MV-4-11 (cell line): ENCODE measurements at places on chromosomes 2 and 18.

DNA sequence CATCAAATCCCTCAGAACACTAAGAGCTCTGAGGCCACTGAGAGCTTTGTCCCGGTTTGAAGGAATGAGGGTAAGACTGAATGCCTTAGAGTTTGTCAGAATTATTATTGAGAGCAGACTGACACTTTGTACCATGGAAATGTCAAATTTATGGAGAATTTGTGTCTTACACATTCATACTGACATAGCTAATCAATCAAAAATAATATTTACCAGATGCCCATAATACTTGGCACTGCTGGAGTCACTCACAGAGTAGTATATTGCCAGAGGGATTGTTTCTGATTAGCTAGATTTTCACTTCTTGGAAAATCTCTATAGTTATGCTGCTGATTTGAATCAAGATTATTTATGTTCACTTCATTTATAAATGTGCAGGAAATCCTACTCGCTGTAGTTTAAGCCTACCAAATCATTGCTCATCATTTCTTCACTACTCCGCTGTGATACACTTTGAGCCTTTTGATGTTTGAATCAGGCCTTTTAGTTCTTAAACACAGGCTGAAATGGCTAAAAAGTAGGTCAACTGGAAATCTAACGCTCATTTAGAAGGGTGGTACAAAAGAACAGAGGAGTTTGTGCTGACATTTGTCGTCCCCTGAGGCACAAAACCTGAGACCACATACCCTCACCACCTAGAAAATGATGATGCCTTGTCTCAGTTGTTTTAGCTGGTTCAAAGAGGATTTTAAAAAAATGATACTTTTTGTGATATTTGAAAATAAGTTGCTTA is 96.1 kb upstream of the CSRNP3 start:
- no peak for DNase-seq

DNA sequence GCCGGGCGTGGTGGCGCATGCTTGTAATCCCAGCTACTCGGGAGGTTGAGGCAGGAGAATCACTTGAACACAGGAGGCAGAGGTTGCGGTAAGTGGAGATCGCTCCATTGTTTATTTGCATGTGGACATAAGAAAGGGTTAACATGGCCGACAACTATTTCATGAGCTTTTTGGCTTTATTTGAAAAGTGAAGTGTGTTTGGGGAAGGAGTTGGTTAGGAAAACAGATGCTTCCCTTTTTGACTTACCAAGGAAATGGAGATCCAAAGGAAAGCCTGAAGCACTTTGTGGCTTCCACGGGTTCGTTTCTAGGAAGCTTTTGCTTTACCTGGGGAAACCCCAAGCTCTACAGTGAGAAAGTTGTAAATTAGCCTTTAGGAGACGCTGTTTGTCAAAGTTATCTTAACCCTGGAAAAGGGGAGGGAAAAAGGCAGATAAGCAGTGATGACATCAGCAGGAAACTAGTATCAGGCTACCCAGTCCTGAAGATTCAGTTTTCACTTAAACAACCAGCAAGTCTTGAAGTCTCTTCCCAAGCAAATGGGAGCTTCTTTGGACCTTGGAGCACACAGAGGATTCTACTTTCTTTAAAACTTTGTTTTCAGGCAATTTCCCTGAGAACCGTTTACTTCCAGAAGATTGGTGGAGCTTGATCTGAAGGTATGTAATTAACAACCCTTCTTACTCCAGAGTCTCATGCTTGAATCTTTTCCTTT is at the start of gene CASP10:
Gene CASP10 (plus strand): TSS at position 492 of the 715 bp plus-strand sequence. CDS start 2,637 bp downstream, outside the sequence.
- peak; percentile 86 for DNase-seq

- no peak for DNase-seq
These were observed 18.4 kb downstream of the NCKAP1 start for GRCh38 chr2:183019718-183020442.

DNA sequence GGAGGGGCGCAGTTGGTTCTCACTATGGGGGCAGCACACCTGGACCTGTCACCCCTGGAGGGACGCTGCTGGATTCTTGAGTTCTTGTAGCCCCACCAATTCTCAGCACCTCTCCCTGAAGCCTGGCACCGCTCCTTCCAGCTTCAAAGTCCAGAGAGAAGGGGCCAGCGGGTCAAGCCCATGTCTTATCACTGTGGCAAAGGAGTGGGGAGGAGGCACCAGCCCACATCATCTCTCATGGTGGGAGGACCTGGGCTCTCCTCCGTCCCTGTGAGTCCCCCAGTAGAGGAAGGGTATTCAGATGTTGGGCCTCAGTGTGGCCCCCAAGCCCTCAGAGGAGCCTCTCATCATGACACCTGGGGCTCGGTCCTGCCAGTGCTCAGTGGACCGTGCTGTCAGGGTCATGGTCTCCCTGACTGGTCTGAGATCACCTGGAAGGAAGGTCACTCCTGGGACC is 67.4 kb downstream of the HS1BP3 start:
- no peak for DNase-seq

- no peak for DNase-seq
These were observed 7.2 kb upstream of the SALL3 start for GRCh38 chr18:78972385-78972918.

GRCh38 chr2:11752906-11753305 is 6.5 kb downstream of the LPIN1 start:
- no peak for DNase-seq

- no peak for DNase-seq
These were observed 14.7 kb upstream of the ATP6V1B1 start for GRCh38 chr2:70921031-70921430.

- no peak for DNase-seq
These were observed 46.5 kb downstream of the RNF144A start for GRCh38 chr2:6963727-6964126.

DNA sequence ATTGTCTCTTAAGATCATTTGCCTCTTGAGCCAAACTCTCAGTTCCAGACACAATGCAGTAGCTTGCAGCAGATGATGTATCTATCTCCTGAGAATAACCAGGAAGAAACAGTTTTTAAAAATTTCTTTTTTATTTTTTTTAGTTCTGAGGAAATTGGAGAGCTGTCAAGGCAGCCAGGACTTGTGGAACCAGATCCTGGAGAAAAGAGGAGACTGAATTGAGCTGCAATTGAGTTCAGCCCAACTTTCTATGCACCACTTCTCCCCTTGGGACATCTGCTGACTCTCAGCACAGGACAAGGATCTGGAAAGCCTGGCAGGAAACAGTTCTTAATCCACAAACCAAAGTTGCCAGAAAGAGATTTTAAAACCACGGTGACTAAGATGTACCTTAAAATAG is 13.5 kb upstream of the CSRNP3 start:
- no peak for DNase-seq

GRCh38 chr2:40300391-40300790 is 151.5 kb downstream of the SLC8A1 start:
- DNase-seq: no peak

- DNase-seq: no peak
These were observed 568.1 kb downstream of the KCNJ3 start for GRCh38 chr2:155266583-155266982.

- no peak for DNase-seq
These were observed 542.8 kb downstream of the NRXN1 start for GRCh38 chr2:50489092-50489491.

GRCh38 chr2:224025874-224026273 is 13.2 kb downstream of the SERPINE2 start:
- DNase-seq: peak; percentile 100

DNA sequence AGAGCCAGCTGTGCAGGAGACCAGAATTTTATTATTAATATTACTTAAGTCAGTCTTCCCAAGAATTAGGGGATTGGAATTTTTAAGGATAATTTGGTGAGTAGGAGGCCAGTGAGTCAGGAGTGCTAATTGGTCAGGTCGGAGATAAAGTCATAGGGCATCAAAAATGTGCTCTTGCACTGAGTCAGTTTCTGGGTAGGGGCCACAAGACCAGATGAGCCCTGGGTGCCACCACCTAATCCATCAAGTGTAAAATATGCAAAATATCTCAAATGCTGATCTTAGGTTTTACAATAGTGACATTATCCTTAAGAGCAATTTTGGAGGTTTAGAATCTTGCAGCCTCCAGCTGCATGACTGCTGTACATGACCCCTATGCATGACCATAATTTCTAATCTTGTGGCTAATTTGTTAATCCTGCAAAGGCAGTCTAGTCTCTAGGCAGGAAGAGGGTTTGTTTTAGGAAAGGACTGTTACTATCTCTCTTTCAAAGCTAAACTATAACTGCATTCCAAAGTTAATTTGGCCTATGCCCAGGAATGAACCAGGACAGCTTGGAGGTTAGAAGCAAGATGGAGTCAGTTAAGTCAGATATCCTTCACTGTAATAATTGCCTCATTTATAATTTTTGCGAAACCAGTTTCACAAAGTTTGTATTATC is 215.9 kb downstream of the RNF152 start:
- no peak for DNase-seq

GRCh38 chr2:157170299-157170698 is 87.2 kb upstream of the GALNT5 start:
- no peak for DNase-seq

DNA sequence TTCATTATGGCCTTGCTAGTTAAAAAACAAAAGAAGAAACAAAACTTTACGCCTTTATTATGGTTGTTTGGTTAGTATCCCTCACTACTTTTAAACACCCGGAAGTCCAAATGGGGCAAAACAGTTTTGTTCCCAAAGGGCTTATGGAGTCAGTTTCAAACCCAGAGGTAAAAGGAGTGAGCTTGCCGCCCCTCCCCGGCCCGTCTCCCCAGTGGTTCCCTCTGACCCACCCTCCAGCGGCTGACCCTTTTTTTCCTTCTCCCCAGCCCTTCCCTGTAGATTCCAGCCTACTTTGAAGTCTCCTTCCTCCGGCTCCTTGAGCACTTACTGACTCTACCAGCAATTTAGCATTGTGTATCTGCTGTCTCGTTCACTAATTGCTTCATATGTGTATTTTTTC is 209.2 kb downstream of the ICOS start:
- no peak for DNase-seq

DNA sequence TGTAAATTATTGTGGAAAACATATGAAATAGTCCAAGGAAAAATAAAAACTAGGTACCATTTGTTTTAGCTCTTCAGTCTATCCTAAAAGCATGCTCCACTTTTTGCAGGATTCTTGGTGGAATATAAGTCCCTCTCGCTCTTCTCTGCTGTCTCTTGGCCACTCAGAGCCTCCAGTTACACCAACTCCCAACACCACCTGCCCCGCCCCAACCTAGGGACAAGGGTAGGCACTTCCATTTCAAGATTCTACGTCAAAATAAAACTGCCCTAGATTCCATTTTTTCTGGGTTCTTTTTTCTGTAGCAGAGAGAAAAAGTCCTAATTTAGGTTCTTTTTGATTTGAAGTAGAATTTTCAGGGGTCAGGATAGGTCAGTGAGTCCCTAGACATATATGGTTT is 1036.2 kb upstream of the POU3F3 start:
- no peak for DNase-seq

GRCh38 chr2:25845843-25846505 is 32.3 kb downstream of the ASXL2 start:
- DNase-seq: no peak
